ENCODE measurements at places on chromosomes 13 and 19. TPM values are rescaled to one million over a fixed set of nuclear protein-coding genes. Genes with fewer than 3 reads are reported as not detected.

Gene THSD1
- total RNA-seq = 26.6 TPM

Gene APOC4
- not detected for total RNA-seq

Gene ECSIT
- total RNA-seq = 43.8 TPM

Gene NLRP7
- not detected for total RNA-seq

Gene KIR2DL1
- total RNA-seq = not detected

Gene CYP4F3
- total RNA-seq = 0.52 TPM

Gene PSG3
- total RNA-seq = not detected

Gene GSX1
- not detected for total RNA-seq
